Activated effector memory CD4-positive, alpha-beta T cell treated with Interleukin-2 at 50 U/mL for 16 hours (primary cell): ENCODE measurements at places on chromosomes 3 and 15.

GRCh38 chr15:90266485-90266884, 1.0 kb downstream of the NGRN start:
- no peak for DNase-seq

DNA sequence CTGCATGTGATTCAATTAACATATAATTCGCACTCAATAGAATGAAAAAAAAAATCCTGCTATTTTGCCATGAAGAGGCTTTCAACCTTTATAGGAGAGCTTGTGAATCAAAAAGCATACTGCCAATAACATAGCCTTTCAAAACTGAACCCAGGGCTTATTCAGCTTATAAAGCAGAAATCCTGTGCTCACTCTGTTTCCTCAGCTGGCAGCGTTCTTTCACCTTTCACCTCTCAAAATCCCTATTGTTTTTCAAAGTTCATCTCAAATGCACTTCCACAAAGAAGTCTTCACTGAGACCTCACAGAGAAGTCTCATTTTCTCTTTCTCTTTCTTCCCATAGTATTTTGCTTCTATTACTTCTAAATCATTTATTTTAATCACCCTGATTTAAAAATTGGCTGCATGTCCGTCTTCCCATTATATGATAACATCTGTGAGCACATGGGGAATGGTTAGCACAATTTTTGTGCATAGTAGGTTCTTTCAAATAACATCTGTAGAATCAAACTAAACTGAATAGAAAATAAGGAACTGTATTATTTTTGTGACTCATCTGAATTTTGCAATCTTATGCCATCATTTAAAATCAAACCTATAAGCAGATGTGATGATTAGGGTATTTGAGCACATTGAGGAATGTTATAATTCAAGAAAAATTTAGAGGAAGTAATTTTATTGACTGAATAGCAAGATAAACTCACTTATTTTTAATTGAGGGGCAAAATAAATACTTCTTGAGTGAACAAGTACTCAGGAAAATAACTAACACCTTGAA, 373.4 kb downstream of the NLGN1 start:
- no peak for DNase-seq

DNA sequence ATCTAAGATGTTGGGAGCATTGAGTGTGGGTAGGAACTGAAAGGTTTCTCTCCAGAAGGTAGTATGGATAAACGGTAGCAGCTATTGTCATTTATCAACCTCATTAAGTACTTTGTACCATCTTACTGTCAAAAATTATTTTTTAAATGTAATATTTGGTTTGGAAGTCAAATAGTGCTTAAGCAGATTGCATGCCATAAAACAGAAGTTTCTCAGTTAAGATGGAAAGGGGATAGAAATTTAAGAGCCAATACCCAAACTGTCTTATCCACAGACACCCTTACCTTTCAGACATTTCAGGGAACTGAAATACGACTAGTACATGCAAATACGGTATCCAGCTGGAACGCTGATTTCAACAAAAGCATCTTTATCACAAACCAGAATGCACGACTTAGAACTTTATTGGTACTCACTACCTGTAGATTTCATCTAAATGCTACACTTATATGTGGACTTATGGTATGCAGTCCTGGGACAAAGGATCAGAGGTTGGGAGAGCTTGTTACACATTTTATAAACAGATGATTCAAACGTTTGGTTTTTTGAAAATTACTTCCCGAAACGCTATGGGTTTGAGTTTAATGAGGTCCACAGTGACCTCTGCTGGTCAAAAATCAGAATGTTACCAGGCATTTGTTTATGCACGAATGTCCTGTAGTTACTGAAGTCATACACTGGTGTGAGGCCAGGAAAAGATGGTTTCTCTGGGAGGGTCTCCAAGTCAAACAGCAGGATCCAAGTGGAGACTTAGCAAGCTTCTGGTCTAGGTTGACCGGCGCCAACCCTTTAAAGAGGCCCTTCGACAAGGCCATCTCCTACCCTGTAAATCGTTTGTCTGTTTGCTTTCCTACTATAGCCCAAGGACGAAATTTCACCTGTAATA, 45.7 kb upstream of the DUT start:
- DNase-seq, result no peak

- no peak for DNase-seq
Measured at GRCh38 chr15:41914411-41914810, 20.6 kb upstream of the SPTBN5 start.

GRCh38 chr3:162269636-162270458, 773.2 kb downstream of the OTOL1 start:
- no peak for DNase-seq

DNA sequence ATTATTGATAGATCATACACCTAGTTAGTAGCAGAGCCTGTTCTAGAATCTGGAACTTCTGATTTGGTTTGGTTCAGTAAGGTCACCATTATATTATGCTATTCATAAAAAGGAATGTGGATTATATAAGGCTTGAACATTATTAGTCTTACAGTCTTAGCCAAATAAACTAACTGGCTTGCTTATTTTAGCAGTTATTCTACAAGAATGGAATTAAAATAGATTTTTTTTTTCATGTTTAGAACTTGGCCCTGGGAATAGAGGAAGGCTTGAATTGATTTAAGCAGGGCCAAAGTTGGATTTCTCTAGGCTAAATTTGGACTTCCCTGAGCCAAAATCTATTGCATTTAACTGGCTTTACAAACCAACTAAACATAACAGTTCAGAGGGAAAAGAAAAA, 24.4 kb downstream of the DTWD1 start:
- DNase-seq, result no peak

DNA sequence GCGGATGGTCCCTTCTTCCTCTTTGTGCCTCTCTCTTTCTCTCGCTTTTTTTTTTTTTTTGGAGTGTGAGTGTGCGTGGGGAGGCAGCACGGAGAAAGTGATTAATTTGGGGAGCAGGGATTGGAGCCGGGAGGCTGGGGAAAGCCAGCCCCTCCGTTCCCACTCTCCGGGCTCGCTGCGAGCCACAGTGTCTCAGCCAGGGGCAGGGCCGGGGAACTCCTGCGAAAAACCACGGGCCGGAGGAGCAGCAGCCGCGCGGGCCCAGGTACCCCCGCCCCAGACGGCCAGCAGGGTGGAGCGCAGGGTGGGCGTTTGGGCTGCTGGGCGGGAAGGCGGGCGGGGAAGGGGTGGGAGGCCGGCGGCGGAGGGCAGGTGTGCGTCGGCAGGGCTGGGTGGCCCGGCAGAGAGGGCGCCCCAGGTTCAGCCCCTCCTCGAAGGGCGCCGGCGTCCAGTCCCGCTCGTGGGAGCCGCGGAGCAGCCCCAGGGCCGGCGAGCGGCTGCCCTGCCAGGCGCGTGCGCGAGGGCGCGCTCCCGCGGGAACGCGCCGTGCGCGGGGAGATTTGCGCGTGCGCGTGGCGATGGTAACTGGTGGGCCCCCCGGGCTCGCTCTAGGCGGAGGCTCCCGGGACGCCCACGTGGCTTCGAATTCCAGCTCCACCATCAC, 1.4 kb downstream of the CHL1 start:
- DNase-seq, result no peak
